ENCODE measurements at places on chromosomes 2 and 18.

DNA sequence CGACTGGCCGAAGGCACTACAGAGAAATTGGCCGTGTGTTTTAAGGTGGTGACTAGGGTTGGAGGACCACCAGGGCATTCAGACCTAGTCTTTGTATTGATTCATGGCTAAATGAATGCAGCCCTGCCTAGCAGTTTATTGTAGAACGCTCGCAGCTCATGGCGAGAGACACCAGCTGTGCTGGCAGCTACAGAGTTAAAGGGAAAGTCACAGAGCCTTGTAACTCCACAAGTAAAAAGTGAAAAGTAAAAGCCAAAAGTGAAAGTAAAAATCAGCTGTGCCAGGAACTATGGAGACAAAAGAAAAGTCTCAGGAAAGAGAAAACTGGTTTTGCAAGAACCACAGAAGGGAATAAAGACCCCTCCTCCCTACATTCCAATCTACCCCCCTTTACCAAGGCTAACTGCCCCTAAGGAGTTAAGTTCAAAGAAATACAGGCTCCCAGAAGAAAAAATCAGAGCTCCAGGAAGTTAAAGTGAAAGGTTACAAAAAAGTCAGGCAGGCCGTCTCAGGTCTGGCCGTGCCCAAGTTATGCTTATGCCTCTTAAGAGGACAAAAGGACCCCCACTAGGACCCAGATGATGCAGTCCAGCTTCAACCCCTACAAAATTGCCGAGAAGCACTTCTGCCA, 46.4 kb upstream of the SELENOI start:
- no peak for DNase-seq

- no peak for DNase-seq
Measured at GRCh38 chr2:235940330-235940729, 227.9 kb downstream of the GBX2 start.

GRCh38 chr2:64681479-64681967, 27.8 kb upstream of the SERTAD2 start:
- DNase-seq, result no peak

GRCh38 chr2:74824679-74825078, 9.2 kb upstream of the HK2 start:
- no peak for DNase-seq

GRCh38 chr2:181121996-181122395, 141.6 kb downstream of the UBE2E3 start:
- peak; percentile 50 for DNase-seq

- DNase-seq, result no peak
Measured at GRCh38 chr2:144281476-144281875, 238.4 kb downstream of the ZEB2 start.

- no peak for DNase-seq
Measured at GRCh38 chr18:13563390-13563805, 163.0 kb downstream of the FAM210A start.

DNA sequence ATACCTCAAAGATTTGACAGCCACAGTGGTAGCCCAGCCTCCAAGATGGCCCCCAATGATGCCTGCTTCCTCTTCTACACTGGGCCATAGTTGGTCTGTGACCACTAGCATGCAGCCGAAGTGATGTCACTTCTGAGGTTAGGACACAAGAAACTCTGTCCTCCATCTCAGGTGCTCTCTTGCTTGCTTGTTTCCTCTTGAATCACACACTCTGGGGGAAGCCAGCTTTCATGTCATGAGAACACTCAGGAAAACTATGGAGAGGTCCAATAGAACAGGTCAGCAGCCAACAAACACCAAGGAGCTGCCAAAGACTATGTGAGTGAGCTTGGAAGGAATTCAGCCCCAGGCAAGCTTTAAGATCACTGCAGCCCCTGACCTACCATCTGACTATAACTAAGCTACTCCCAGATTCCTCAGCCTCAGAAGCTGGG, 3.3 kb upstream of the ADAM17 start:
- no peak for DNase-seq

GRCh38 chr2:113390124-113390849, 47.2 kb upstream of the ZNG1B start:
- no peak for DNase-seq

DNA sequence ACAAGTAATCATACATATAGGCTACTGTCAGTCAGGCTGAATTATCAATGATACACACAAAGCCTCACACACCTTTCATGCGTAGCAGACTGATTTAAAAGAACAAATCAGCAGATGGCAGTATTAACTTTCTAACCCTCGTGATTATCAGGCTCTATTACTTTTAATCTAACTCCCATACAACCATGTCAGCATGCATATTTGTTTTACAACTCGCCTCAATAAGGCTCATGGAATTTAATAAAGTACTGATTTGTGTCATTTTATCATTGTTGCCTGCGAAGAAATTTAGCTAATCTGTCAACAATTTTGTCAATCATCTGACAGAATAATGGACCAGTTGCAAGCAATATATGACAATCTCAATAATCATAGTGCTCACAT, 82.8 kb downstream of the SLC25A12 start:
- DNase-seq, result no peak

- no peak for DNase-seq
Measured at GRCh38 chr2:156784020-156784701, 348.0 kb downstream of the GPD2 start.

DNA sequence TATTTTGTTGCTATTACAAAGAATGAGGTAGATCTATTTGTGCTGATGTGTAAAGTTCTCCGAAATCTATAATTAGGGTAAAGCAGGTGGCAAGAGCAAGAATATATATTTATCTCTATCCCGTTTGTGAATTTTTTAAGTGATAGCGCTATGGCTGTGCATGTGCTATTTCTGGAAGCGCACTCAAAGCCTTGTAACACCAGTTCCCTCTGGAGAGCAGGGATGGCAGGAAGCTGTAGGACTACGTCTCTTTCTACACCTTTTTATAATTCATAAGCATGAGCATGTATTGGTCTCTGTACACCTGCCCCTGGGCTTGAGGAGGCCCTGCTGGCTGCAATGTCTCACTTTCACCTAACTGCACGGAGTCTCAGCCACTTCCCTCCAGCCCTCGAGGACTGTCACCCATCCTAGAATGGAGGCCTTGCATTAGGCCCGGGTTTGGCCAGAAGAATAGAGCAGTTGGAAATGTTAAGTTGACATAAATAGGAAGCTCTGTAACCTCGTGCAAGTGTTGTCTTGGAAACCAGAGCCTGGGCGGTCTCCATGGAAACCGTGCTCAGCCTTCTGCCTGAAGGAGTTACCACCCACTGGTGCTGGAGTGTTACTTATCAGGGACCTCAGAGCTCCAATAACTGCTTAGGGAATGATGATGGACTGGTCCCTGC, 20.9 kb downstream of the ITM2C start:
- no peak for DNase-seq

GRCh38 chr18:64639536-64639935, 490.6 kb upstream of the LINC00305 start:
- no peak for DNase-seq

- DNase-seq, result no peak
Measured at GRCh38 chr2:58762176-58762781, 521.2 kb upstream of the FANCL start.

DNA sequence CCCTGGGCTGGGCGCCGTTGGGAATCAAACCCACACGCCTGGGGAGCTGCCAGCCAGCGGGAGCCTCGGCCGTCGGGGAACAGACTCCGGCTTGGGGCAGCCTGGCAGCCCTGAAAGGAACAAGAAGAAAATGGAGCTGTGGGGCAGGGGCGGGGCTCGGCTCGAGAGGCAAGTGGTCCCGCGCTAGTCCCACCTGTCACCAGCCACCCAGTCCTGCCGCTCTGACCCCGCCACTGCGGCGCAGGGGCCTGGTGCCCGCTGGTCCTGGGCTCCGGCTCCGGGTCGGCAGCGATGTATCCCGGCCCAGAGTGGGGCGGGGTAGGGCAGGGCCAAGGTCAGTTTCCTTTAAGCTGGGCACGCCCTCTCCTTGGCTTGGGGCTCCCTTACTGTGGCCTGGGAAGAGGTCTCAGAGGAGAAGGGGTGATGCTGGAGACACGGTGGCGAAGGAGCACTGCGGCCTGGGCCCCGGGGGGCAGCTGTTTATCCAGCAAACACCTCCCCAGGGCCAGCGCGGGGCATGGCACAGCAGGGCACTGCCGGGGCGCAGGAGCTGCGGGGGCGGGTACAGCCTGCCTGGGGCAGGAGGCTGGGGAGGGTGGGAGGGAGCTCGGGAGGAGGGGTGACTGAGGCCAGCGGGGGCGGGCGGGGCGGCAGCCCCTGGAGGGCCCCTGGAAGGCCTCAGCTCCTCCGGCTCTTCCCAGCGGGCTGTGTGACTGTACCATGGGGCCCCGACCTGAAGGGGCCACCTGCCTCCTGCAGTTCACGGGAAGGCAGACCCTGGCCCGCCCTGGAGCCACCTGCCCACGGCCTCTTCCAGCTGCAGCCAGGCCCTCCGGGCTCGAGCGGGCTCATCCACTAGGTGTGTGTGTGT, 15.6 kb downstream of the ODC1 start:
- DNase-seq, result peak; percentile 76

GRCh38 chr2:239476757-239477585, 76.2 kb upstream of the HDAC4 start:
- DNase-seq, result peak; percentile 45

DNA sequence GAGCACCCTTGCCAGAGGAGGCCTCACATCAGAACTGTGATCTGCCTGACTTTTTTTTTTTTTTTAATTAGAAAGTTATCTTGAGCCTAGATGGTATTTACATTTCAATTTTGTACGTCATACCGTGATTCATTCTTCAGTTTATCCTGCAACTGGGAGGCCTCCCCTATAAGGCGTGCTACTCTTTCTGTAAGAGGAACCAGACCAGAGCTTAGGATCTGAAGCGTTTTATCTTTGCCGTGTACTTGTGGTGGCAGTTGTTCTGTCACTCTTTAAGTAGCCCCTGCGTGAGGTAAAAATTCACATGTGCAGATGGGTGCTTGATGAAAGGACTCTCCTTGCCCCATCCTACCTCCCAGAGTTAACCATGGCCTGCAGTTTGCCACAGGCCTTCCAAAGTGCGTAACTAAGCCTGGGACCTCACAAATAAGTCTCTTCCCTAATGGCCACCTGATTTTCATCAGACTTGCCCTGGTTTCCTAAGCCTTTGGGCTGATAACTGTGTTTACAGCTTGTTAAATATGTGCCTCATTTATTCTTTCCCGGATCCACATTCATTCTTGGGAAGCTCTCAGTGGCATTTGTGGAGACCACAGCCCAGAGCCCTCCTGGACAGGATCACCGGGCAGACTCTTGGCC, 96.0 kb downstream of the MTCL1 start:
- DNase-seq, result no peak

- peak; percentile 64 for DNase-seq
Measured at GRCh38 chr18:49021433-49022129, 70.8 kb upstream of the SMAD7 start.

DNA sequence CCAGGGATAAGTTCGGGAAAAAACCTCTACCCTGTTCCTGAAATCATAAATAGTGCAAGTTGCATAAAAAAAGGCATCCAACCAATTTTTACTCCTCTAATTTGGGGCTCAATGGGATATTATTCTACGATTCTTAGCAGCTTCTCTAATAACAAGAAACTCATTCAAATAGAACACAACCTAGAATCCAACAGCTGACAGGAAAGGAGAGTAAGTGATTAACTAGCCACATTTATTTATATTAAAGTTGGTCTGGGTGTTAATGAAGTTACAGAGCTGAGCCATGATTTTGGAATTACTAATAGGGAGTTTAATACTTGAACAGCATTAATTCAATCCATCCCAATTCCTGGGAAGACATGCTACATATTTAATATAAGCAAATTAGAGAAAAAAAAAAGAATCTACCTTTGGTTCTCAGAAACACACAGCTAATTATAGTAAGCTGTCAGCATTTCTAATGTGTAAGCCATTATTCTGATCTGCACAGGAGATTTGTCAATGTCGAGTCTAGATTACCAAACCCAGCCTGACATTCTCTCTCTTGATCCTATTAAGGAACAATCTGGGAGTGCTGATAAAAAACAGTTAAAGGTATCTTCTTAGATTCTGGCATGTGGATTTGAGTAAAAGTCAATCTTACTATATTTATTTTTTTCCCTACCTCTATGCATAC, 267.7 kb downstream of the NBAS start:
- no peak for DNase-seq

GRCh38 chr18:9101730-9102507, 580 bp upstream of the NDUFV2 start:
- no peak for DNase-seq

GRCh38 chr2:101828257-101828656, 130.8 kb downstream of the MAP4K4 start:
- DNase-seq, result no peak

GRCh38 chr2:58033530-58033929, 13.1 kb upstream of the VRK2 start:
- no peak for DNase-seq

DNA sequence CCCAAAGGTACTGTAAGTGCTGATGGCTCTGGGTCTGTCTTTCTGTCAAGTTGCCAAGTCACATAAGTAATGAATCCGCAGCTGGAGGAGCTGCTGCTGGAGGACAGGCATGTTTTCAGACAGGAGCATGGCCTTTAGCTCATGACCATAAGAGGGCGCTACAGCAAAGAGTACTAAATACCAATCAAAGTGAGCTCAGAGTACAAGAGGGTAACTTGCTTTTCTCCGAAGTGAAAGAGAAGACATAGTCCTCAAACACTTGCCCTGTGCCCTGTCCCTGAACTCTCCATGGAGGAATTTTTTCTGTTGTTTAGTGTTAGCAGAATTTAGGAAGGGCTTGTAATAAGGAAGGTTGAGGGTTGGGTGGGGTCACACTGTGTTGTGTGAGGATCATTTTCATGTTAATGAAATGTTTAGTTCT, 58.0 kb upstream of the EML6 start:
- no peak for DNase-seq

GRCh38 chr2:175435012-175435411, 253.5 kb upstream of the ATP5MC3 start:
- DNase-seq, result no peak
